GM23338 (cell line): ENCODE measurements at places on chromosomes 7 and 10. TPM values are rescaled to one million over a fixed set of nuclear protein-coding genes. Genes with fewer than 3 reads are reported as not detected.

- H3K4me3 ChIP-seq = peak overlapping the region; percentile 24
- no peaks in the 10 kb centered on the region for H3K27me3 ChIP-seq
- peak; percentile 87 for DNase-seq
- peak overlapping the region; percentile 83 for H3K27ac ChIP-seq
- H3K36me3 ChIP-seq = no peaks in the 10 kb centered on the region
- H3K4me1 ChIP-seq = peaks cover 78% of the 10 kb centered on the region
These were observed 95.5 kb upstream of the FAM20C start for GRCh38 chr7:96861-97260.

DNA sequence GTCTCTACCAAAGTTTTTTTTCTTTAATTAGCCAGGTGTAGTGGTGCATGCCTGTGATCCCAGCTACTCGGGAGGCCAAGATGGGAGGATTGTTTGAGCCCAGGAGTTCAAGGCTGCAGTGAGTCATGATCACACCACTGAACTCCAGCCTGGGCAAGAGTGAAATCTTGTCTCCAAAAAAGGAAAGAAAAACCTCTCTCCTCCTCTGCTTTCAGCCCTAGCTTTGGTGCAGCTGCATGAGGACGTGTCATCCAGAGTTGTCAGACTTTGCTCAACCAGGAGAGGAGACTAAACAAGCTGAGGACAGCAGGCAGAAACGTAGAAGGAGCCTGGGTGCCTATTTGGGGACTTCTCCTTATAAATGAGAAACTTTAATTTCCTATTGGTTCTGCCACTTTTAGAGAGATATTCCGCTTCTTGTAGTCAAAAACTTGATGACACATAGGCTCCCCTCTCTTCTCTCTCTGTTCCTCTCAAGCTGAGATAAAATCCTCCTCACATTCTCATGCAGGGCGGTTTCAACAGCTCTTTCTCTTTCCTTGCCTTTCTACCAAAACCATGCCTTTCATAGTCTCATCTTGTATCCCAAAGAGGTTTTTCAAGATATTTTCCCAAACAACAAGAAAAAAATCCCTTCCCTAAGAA lies 205.4 kb downstream of the ARHGAP12 start:
- H3K27me3 ChIP-seq = no peaks in the 10 kb centered on the region
- no peak for DNase-seq
- H3K4me3 ChIP-seq = no peak overlapping the region
- H3K4me1 ChIP-seq = no peaks in the 10 kb centered on the region; the same call in 1 of the 2 replicates
- peaks cover 12% of the 10 kb centered on the region; the same call in 1 of the 2 replicates for H3K36me3 ChIP-seq

NEUROD6 gene
- not detected in 2 replicates for total RNA-seq

FAM20C gene
- total RNA-seq = 24.8 and 26.8 TPM in 2 replicates
